Pulmonary artery endothelial cell (primary cell): ENCODE measurements at places on chromosomes 7 and 10. TPM values are rescaled to one million over a fixed set of nuclear protein-coding genes. Genes with fewer than 3 reads are reported as not detected.

DNA sequence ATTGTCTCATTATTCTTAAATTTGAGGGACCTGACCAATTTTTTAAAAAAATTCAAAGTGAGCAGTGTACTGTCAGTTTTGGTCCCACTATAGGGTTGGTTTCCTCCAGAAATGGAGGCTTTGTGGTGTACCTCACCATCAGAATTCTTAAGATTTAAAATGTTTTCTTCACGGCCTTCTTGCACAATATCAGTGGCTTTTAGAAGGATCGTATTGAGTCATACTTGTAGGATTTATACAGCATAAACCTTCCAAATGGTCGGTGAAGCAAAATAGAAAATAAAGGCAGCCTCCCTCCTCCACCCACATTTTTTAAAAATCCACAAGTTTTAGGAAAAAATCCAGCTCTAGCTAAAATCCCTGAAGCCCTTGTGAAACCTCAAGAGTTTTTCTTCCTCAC is 126.4 kb downstream of the RNLS start:
- DNase-seq: no peak

DNA sequence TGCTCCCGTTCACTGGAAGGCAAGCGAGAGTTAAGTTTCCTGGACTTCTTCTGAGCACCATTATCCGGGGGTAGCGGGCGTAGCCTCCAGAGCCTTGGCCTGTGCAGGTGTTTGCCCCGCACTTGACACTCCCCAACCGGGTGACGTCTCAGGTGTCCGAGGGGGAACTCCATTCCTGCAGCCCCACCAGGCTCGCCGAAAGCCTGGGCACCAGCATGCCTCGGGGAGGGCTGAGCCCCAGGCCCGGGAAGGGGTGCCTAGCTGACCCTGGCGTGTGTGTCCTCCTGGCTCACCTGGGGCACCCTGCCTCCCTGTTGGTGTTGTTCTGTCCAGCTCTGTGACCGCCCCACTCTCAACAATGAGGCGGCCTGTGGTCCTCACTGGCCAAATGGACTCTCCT is 109.4 kb upstream of the GPR26 start:
- DNase-seq: no peak

DNA sequence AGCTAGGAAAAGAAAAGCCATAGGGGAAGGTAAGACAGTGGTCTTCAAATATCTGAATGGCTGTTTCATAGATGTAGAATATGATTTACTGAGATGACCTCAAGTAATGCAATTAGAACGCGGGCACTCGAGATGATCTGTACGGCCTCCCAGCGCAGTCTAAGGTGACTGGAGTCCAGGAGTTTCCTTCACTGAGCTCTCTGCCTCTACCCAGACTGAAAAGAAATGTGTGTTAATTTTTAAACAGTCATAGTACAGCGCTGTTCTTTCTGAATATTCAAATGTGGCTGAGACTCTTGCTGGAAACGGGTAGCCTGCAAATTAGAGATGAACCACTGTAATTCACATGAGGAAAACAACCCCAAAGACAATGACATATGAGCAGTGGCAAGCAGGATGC is 562.4 kb upstream of the AUTS2 start:
- no peak for DNase-seq

Gene PRKG1
- total RNA-seq: 1.3 TPM in 2 replicates
